ENCODE measurements at places on chromosomes 13 and 19.

DNA sequence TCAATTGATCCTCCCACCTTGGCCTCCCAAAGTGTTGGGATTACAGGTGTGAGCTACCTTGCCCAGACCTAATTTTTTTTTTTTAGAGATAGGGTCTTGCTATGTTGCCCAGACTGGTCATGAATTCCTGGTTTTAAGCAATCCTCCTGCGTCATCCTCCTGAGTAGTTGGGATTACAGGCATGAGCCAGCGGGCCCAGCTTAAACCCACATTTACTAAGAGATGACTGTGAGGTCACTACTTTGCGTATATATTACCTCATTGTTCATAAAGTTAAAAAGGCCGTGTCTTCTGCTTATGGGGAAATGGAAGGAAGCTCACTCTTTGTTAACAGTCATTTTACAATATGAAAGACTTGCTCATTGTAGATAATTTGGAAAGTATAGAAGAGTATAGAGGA, 39.6 kb upstream of the C1QTNF9 start:
- no peak for DNase-seq

- peak; percentile 67 for DNase-seq
Observed at GRCh38 chr19:11375143-11375948, 880 bp downstream of the SWSAP1 start.

DNA sequence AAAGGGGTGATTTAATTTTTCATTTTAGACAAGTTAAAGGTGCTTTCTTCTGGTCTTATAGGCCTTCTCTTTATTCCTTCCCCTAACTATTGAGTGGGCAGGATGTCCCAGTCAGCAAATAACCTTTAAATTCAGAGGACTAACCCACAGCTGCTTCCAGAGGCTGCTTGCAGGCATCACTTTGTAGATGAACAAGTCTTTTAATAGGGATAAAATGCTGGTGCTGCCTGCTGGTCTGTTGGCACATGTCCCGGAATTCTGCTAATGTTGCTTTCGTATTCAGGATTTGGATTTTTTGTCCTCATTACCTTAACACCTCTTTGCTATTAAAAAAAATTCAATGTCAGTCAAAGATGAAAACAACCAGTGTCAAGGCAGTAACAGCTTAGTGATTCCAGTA, 132.7 kb upstream of the KL start:
- no peak for DNase-seq

DNA sequence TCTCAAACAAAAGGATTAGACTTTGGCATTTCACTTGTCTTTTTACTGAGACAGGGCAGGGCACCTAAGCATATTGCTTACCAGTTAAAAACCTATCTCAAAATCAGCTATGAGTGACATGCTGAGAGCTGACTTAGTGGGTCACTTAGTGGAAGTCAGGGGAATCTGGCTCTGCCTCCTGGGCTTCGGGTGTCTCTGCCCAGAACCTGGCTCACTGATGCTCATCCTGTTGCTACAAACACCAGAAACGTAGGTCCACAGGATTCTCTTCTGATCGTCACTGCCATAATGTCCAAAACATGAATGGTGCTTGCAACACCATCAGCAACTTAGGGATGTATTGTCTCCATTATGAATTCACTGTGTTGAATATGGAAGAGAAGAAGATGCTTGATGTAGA, 276.1 kb downstream of the ITGBL1 start:
- DNase-seq: no peak

DNA sequence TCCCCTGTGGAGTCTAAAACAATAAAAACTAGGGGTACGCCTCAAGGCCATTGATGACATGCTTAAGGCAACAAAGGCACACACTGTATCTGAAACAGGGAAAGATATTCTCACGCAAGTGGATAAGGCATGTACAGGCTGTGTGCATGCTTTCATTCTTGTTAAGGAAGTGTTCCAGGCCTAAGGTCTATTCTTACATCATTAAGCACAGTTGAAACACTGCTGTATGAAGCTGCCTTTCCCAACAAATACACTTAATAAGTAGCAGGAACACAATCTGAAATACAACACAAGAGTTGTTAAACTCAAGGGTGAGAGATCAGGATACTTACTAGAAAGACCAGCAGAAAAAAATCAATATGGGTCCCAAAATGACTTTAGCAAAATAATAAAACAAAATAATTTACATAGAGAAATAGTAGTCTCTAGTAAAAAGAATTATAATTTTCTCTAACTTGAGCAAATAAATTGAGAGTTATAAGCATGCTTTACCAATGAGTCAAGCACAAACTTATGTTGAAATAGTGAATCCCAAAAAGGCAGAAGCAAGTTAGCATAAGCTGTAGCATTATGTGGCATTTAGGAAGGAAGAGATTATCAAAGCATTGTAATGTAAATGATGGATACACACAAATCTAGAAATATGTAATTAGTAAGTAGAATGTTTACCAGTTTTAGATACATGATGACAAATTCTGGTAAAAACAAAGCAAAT, 796.9 kb downstream of the SLITRK1 start:
- no peak for DNase-seq

GRCh38 chr19:41945135-41945766, 13.9 kb downstream of the RABAC1 start:
- peak; percentile 92 for DNase-seq

- no peak for DNase-seq
Observed at GRCh38 chr19:45097776-45098520, 5.0 kb downstream of the PPP1R37 start.

DNA sequence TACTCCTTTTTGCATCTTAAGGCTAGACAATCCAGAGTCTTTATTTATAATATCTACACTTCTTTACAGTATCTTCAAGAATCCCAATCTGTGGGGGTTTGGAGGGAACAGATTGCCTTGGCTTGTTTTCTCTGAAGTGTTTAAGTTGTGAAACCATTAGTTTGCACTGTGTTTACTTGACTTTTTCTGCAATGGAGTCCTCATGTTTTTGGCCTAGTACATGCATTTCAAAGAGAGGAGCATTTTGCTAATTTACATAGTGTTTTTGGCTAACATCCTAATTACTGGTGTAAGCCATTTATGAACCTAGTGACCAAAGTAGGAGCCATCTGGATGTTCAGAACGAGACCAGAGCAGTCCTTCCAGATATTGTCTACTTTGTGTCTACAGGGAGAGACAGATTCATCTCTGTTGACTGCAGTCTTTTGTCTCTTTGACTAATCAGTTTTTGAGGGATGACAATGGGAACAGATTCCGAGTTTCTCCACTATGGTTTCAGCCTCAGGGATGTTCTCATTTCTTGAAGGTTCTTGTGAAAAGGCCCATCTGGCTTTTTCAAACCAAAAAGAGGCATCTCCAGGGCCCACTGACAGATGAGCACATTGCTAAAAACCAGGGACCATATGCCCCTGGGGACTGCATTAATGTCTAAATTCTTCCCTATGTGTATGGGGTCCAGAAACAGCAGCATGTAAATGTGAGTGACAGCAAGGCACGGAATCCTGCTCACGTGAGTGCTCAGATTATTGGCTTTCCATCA, 53.4 kb downstream of the ING1 start:
- DNase-seq: no peak

Measured in stimulated activated naive B cell treated with anti-CD40 and anti-IgM and Interleukin-4, amounts not matched to agents 10 μg/mL and 1 μg/mL and 100 μg/mL, for 72 hours (primary cell).